ENCODE measurements at places on chromosomes 1 and 21.
A peak's percentile ranks its signal among the peaks of the same experiment; 100 is the strongest.

DNA sequence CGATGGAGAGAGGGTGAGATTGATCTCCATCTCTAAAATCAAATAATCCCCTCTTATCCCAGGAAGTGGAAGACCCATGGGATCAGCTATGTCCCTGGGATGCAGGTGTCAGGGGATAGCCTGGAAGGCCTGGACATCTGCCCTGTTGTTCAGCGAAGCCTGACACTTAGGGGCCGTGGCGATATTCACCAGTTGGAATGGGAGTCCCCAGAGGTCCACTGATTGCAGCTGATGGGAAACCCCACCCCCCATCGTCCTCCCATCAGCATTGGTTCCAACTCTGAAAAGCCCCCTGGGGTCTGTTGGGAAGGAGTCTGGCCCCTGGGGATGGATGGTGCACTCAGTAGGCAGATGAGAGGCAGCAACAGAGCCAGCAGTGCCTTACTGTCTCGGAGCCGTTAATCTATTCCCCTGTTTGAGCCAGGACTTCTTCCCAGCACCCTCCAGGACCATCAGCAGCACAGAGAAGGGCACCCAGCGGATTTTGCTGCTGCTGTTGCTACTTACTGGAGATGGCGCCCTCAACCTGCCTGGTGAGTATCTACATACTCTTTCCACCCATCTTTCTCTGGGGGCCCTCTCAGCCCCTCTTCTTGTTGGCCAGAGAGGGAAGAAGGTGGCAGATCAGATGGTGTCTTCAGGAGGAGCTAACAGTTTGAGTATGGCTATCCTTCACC is 13.4 kb downstream of the CATSPER4 start:
- no peak for DNase-seq

- DNase-seq = peak; percentile 40
Measured at GRCh38 chr1:9294405-9294773, 1.7 kb downstream of the SPSB1 start.

GRCh38 chr1:98342566-98342965 is 319.0 kb upstream of the SNX7 start:
- no peak for DNase-seq

DNA sequence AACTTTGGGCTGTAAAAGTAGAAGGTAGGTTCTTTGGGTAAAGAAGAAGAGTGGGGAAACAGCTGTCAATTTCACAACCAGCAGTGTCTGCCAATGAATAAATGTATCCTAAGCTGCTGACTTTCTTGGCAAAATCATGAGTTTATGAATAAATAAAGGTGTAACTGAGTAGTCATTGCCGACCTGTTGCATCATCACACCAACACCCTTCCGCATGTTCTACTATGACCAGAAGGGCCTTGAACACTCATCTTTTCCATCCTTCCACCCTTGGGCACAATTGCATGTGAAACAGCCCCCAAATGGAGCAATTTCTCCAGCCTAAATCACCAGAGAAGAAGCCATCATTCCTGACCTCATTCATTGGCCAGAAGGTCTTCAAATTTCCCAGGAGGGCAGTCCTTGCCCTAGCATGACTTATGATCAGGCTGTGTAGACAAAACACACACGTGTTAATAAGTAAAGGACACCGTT is 31.2 kb upstream of the QSOX1 start:
- DNase-seq = no peak

DNA sequence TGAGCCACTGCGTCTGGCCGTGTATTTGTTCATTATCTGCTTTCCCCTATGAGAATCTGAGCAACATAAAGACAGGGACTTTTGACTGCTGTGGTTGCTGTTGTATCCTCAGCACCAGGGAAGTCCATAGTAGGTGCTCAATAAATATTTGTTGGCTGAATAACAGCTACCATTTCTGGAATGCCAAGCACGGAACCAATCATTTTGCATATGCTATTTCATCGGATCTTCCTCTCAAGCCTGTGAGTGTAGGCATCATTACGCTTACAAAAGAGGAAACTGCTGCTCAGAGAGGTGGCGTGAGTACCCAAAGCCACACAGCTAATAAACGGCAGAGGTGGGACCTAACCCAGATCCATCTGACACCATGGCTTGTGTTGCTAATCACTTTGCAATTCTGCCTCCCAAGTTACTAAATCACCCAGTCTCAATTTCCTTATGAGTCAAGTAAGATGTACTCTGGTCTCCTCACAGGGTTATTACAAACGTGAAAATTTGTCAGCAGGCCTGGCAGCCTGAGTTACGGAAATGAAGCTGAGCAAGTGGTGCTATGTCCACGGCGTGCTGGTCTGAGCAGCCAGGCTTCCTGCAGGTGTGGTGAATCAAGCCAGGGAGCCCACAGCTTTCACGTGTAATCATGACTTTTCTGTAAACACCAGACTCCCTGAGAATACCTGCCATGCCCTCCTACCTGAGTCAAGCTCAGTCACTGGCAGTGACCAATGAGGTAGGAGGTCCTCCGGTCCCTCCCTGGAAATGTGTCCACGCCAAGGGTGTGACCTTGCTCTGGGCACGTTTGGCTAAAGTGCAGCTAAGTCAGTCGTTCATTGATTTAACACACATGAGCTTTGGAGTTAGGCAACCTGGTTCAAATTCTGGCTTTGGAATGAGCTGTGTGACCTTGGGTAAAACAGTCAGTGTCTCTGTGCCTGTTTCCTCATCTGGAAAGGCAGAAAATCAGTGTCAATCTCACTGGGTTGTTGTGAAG is 4.8 kb upstream of the RHCE start:
- no peak for DNase-seq

DNA sequence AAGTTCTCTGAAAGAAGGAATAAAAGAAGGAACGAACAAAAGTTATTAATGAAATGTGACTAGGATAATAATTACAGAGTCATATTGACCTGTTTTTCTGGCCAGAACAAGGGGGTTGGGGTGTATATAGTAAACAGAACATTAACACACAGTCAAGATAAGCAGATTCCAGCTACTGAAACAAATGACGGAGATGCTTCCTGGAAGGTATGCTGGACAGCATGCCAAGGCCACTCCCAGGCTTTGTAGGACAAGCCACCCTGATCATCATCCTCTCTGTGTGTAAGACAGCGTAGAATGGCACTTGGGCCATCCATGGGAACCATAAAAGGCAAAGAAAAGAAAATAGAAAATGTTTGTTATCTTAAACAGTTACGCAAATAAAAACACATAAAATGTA is 120.7 kb downstream of the TGFBR3 start:
- DNase-seq = no peak

- no peak for DNase-seq
Measured at GRCh38 chr1:153569465-153569864, 3.8 kb upstream of the S100A2 start.

DNA sequence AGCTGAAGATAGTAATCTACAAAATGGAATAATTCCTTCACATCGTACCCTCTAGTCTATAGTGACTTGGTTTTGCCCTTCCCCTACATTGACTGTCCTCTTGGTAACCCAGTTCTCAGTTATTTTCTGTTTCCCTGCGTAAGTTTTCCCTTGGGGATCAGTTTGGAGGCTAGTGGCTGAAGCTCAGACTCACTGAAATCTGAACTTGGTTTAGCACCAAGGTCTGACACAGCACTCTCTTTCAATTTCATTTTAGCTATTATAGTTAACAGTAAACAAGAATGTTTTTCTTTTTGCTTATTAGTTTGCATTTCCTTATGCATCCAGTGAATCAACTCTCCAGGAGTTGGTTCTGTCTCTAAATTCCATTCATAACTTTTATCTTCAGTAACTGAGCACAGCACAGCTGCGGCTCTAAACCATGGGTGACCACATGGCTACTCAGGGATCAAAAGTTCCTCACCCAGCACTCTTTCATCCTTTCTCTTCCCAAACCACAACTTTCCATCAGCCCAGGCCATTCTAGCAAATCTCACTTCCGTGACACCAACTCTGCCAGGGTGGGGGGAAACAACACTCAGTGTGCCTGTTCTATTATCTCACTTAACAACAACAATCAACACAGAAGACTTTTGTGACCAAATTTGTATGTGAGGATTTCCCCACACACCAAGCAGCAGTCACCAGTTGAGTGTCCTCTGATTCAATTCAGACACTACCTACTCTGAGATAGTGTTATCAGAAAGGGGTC is 17.6 kb upstream of the IFI6 start:
- DNase-seq = no peak

- no peak for DNase-seq
Measured at GRCh38 chr1:215631489-215631888, 64.4 kb downstream of the KCTD3 start.

DNA sequence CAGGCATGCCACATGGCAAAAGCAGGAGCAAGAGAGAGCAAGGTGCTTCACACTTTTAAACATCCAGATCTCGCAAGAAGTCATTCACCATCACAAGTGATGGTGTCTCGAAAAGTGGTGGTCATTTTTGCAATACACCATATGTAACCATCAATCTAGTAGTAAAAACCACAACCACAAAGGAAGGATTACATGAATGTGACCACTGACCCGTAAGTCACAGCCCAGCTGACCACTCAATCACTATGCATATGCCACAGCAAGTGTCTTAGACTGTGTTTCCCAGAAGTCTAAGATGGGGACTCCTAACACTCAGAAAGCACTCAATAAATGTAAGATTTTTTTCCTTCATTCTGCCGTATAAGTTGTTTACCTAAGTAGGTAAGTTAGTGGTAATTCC is 76.9 kb downstream of the FH start:
- no peak for DNase-seq

GRCh38 chr1:107750364-107750959 is 214.5 kb downstream of the VAV3 start:
- DNase-seq = peak; percentile 8

DNA sequence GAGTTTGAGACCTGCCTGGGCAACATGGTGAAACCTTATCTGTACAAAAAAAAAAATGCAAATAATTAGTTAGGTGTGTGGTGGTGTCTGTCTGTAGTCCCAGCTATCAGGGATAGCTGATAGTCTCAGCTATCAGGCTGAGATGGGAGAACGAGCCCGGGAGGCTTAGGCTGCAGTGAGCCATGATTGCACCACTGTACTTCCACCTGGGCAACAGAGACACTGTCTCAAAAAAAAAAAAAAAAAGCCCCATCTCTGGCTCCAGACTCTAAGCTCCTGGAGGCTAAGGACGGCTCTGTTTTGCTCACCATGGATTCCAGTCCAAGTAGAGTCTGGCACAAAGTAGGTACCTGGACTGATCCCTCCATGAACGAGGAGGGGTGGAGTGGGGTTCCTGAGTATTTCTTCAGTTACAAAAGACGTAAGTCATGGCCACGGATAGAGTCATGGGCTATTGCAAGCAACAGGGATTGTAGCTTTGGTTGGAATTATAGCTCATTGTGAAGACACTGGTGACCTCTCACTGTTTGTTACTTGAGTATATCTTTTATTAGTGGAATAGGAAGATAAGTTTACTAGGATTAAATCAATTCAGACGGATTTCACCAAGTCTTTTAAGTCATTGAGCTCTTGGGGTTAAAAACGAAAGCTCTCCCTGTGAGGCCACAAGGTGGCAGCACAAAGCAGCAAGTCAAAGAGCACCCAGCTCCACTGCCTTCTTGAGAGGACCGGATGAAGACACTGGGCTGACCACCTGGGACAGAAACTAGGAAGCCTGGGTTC is 35.6 kb upstream of the TMEM61 start:
- DNase-seq = peak; percentile 70

DNA sequence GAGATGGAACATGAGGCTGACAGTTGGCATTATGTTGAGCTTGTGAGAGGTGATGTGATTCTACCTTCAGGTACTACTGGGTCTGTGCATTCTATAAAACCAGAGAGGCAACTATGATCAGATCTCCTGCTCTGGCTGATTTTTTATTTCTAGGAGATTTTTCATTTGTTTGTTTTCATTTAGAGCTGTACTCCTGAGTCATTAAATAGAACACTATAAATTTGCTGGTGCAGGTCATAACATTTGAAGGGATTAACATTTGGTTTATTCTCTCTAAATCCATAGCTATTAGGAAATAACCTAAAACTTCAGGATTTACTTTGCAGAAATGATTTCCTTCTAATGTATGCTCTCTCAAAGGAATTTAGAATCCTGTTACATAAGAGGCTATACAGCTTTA is 42.9 kb downstream of the MAGI3 start:
- no peak for DNase-seq

DNA sequence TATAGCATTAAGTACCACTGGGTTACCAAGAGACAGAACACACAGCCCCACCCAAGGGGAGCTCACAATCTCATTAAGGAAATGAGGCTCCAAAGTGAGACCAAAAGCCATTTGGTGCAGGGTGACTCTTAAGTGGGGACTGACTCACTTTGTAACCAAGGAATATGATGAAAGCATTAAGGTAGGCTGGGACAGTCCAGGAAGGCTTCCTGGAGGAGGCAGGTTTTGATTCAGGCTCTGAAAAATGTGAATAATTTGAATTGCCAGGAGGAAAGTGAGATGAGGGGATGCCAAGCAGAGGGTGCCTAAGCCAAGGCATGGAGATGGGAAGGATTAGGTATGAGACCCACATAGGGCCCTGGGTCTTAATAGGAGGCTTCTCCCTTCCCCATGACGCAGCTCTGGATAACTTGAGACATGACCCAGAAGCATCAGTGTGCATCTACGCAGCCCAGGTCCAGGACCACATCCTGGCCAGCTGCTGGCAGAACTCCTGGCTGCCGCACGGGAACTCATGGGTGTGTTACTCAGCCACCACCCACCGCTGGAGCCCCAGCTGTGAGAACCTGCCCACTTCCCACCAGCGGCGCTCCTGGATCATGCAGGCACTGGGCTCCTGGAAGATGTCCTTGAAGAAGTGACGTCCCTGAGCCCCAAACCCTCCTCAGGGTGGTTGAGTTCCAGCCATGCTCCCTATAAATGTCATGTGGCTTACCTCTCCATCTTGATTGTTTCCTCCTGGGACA is 5.9 kb upstream of the TTC4 start:
- no peak for DNase-seq

DNA sequence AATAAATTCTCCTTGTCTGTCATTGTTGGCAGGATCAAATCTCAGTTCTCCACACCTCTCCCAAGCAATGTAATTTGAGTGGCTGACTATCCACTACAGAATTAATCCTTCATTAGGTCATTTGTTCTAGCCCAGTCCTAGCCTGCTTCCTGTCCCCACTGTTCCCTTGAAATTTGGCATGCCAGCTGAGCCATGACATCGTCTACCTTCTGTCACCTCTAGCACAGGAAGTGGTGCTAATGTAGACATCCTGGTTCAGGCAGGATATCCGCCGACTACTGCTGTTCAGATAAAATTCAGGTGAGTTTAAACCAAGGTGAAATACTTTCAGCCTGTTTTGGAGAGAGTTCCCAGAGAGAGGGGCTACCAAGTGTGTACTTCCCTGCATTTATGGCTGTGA is 5.9 kb downstream of the CHRM3 start:
- DNase-seq = no peak

DNA sequence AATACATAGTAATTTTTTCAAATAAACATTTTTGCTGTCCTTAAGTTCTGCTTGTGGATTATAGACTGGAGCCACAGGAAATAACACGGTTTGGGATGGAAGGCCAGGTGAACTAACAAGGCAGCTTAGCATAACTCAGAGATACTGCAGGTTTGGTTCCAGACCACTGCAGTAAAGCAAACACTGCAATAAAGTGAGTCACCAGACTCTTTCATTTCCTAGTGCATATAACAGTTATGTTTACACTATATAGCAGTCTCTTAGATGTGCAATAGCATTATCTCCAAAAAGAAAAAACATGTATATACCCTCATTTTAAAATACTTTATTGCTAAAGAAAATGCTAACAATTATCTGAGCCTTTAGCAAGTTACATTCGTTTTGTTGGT is 22.0 kb downstream of the LRRC42 start:
- DNase-seq = no peak
